ENCODE measurements at places on chromosomes 12 and 14.

GRCh38 chr12:30457621-30458289 lies 237.9 kb downstream of the IPO8 start:
- no peak for DNase-seq

- no peak for DNase-seq
These were observed 823 bp upstream of the RAB5B start for GRCh38 chr12:55972911-55973598.

- no peak for DNase-seq
These were observed 18.8 kb downstream of the SOCS2 start for GRCh38 chr12:93591137-93591868.

DNA sequence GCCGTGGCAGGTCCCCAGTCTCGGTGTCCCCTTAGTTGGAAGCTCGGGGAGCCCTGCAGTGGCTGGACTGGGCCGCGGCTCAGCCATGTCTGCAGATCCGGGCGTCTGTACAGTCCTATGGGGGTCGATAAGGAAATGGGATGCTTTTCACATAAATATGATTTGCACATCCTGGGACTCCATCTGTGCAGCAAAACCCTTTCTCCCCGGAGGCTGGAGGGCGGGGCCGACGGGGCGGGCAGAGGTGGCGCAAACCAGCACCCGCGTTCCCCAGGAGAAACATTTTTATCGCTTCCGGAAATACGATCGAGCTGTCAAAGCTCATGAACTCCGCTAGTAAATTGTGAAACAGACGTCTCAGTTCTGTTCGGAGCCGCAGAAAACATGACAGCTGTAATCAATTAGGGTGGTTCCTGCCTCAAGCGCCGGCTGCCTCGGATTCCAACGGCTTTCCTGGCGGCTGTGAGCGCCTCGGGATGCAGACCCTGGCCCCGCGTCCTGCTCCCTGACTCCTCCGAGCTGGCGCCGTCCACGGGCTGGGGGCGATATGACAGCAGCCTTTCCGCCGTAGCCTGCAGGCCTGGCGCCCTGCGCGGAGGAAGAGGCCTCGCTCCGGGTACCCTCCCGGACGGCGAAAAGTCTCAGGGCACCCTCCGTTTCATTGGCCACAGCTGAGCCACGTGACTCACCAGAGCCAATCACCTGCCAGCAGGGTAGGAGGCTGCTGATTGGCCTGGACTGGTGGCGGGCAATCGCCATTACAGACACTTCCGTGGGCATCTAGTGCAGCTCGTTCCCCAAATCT lies 23.0 kb downstream of the DIO3 start:
- DNase-seq = no peak

DNA sequence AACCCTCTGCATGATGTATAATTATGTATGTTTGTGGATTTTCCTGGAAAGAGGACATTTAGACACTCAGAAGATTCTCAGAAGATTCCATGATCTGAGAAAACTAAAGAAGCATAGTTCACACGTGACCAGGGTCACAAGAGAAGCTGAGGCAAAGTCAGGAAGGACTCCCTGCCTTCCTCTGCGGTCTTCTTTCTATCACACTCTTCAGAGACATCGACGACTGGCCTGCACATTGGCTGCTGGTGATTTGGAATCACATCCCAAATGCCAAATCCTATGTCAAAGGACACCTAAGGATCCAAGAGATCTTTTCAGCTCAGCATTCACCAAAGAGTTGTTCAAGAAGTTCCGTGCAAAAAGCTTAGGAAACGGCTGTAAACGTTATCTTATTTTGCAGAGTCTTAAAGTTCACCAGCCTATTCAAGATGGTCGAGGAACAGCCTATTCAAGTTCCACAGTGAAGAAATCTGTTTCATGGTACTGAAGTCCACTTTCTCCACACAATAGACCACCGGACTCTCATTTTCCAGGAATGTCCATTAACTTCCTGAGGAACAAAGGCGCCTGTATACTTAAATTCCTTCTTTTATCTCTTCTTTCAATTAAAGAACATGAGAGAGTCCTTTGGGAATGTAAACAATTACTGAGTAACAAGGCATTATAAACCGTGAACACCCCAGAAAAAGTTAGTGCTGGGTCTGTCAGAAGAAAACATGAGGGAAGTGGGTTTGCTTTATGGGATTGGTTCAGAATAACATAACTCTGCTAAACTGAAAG lies 42.1 kb downstream of the IGF1 start:
- no peak for DNase-seq

GRCh38 chr12:125552295-125552694 lies 487.1 kb downstream of the AACS start:
- DNase-seq = no peak

DNA sequence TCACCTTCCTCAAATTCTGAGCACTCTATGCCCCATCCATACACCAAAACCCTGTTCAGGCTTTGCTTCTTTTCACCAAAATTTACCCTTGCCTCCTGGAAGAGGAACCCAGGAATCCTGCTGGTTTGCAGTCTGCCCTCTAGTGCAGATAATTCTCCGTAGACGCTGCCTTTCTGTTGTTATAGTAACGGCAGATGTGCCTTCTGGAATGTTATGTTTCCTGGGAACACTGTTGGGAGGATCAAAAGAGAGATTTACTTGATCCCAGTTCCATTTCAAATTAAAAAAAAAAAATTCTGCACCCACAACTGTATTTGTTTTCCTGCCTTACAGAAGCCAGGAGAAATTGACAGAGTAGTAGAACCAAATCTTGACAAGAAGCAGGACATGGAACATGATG lies 104.2 kb upstream of the RMST start:
- DNase-seq = no peak

DNA sequence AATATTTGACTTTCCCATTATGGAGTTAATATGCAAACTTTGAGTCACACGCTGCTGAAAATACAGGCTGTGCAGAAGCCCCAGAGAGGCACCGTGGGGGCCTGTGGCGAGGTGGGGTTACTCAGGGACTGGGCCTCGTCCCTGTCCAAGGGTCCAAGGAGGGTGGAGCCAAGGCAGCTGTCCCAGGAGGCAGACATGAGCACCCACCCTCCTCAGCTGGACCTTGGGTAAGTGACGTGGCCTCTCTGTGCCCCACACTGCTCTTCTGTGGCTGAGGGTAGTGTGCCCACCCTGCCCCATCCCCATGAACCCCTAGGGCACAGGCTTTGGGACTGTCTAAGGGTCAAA lies 39.4 kb downstream of the FAM222A start:
- DNase-seq = no peak

GRCh38 chr12:52041695-52042123 lies 9.5 kb upstream of the NR4A1 start:
- DNase-seq = no peak

- no peak for DNase-seq
These were observed 28.9 kb downstream of the FOXN3 start for GRCh38 chr14:89387922-89388685.

DNA sequence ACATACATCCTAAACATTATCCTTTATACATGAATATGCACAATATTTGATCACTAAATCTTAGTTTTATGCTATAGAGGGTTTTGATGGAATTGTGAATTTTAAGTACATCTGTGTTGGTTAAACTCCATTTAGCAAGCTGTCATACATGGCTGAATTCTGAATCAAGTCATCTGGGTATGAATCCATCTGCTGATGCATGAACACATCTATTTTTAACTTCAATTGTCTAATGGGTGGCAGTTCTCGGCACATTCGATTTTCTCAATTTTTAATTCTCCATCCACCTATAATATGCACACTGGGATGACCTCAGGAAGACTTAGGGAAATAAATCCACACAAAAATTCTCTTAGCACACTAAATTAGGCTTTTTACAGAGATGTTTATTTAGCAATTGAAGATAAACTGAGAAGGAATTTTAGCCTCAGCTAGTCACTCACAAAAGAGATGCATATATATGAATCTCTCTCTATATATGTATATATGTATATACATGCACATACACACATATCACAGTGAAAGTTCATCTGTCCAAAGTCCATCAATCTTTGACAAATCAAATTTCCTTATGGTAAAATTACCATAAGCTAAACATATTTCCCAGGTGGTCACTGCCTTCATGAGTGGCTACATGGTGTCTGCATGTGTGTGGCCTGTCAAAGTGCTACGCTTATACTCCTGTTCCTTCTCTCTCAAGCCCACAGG lies 44.5 kb upstream of the VPS33A start:
- DNase-seq = no peak

Measured in stimulated activated CD8-positive, alpha-beta memory T cell treated with anti-CD3 and anti-CD28 coated beads, Interleukin-7, amount 100 ng/mL, for 1 hour (primary cell).